Left renal cortex interstitium (tissue), 4 donors: ENCODE measurements at places on chromosomes 5 and 9. TPM values are rescaled to one million over a fixed set of nuclear protein-coding genes. Genes with fewer than 3 reads are reported as not detected.

GRCh38 chr5:137405393-137405792 lies 93.7 kb downstream of the SPOCK1 start:
- no peak for DNase-seq

GRCh38 chr5:124641154-124641792 lies 105.2 kb downstream of the ZNF608 start:
- no peak for DNase-seq

DNA sequence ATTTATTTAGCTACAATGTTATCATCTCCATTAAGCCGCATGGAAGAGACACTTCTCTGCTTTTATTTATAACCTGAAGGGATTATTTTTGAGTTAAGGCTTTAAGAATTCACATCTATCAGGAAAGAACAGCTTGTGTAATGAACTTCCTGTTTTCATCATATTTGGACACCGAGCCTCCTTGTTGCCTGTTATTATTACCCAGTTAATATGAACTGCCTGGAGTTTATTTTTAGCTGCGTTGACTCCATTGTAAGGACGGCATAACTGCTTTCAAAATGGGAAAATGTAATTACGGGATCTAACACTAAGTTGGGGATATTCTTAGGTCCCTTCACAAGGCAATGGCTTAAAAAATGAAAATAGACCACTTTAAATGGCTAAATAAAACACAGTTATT lies 89.0 kb upstream of the NR4A3 start:
- DNase-seq: no peak

DNA sequence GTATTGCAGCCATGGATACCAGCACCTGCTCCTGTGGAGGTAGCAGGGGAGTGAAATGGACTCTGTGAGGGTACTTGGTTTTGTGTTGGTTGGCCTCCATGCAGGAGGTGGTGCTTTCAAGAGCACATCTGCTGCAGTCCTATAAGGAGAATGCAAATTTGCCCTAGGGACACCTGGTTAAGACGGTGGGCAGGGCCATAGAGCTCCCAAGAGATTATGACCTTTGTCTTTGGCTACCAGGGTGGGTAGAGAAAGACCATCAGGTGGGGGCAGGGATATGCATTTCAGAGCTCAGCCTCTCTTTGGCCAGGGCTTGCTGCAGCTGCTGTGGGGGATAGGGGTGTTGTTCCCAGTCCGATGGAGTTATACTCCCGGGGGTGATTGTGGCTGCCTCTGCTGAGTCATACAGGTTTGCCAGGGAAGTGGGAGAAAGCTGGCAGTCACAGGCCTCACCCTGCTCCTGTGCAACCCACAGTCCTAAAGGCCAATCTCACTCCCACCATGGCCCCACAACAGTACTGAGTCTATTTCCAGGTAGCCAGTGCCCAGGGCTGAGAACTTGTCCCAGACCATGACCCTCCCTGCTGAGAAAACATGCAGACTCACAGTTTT lies 14.0 kb upstream of the PDLIM4 start:
- no peak for DNase-seq

GRCh38 chr5:76383126-76383832 lies 19.8 kb upstream of the IQGAP2 start:
- no peak for DNase-seq

DNA sequence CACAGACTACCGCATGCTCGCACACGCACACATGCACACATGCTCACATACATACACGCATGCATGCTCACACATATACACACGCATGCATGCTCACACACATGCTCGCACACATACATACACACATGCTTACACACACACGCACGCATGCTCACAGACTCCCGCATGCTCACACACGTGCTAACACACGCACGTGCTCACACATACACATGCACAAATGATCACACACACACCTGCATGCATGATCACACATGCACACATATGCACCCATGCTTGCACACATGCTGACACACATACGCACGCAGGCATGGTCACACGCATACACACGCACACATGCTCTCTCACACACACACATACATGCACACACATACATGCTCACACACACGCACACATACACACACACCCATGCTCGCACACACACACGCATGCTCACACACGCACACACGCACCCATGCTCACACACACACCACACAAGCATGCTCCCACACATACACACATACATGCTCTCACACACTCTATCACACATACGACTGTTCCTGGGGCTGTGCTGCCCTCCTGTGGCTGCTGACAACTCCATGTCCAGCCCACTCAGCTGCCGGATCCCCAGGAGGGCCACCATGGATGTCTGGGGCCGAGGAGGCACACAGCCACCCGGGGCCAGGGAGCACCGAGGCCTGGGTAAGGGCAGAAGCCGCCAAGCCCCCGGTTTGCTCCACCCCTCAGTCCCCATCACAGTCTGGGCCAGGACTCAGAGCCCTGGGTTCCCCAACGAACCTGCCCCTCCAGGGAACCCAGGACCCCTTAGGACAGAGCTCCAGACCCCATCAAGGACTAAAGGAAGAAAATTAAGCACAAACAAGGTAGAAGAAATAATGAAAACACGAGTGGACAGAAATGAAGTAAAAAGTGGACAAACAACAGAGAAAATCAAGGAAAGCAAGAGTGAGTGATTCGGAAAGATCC lies 31.4 kb upstream of the EGFL7 start:
- no peak for DNase-seq

DNA sequence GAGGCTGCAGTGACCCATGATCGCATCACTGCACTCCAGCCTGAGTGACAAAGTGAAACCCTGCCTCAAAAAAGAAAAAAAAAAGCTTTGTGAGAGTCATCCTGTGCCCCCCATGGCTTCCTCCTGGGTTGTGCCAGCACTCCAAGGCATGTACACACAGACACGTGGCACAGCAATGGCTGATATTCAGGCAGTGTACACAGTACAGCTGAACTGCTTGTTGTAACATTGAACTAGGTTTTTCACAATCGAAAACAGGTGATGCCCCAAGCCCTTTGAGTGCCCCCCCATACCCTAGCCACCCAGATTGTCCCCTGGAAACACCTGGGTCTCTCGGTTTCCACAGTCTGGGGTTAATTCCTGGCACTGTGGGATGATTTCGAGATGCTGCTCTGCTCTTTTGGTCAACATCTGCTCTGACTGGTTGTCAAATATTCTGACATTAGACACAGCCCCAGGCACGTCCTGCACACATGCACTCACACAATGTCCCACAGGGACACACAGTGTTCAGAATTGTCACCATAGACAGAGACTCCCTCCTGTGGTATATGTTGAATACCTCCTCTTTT lies 9.2 kb downstream of the SPINK4 start:
- no peak for DNase-seq

DNA sequence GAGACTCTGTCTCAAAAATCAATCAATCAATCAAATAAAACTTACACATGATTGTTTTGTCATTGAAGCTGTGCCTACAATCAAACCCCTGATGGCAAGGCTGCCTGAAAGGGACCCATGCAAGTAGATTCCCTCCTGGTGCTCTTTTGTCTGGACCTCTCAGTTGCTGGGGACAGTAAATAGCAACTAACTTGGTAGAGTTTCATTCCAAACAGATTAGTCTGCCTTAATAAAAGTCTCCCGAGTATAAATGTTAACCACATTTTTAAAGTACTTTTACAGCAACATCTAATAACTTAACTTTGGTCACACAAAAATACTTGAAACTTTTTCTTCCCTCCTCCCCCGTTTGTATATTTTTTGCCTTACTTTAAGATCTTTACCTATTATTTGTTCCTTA lies 105.5 kb downstream of the FEM1C start:
- DNase-seq: no peak

- no peak for DNase-seq
Observed at GRCh38 chr9:88418715-88419540, 30.7 kb downstream of the SPIN1 start.

DNA sequence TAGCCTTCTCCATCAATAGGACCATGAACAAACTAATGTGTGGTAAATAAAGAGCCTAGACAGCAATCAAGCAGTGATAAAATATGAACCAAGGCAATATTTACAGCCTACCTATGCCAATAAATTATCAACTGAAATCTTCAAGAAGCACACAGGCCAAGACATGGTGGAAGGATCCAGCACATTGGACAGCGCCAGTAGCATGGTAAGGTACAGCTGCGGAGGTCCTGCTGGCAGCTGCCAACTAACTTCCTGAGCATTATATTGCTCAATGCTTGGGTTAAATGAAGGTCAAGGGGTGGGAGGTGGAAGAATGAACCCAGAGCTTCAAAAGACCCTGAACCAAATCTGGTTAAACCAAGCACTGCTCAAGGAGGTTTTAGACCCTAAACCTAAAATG lies 16.5 kb upstream of the SPDL1 start:
- DNase-seq: no peak

DNA sequence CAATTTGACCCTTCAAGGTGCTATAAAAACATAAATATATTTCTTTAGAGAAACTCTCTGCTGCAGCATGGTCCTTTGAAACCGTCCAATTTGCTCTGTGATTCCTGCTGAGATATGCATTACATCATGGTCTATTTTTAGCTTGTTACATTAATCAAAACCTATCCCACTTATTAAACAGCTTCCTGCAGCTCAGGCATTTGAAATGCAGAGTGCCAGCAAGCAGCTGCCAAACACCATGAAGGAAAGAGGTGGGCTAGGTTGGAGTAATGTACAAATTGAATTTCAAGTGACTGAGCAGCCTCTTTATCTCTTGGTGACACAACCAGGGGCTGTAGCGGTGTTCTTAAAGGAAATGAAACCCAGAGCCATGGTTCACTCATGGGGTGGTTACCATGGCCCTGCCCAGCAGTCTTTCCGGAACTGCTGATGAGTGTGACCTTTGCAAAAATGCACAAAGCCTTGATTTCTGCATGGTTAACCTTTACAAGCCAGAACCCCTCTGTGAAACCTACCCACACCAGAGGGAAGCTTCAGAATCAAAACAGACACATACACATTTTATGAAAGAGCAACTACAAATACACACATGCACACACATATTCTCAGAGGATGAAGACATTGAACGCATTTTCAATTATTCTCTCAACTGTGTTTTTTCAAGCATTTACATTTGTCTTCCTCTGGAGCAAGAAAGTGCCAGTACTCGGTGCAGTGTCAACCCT lies 155.8 kb upstream of the ZNF608 start:
- no peak for DNase-seq

- no peak for DNase-seq
Observed at GRCh38 chr5:169646856-169647255, 9.8 kb downstream of the DOCK2 start.

DNA sequence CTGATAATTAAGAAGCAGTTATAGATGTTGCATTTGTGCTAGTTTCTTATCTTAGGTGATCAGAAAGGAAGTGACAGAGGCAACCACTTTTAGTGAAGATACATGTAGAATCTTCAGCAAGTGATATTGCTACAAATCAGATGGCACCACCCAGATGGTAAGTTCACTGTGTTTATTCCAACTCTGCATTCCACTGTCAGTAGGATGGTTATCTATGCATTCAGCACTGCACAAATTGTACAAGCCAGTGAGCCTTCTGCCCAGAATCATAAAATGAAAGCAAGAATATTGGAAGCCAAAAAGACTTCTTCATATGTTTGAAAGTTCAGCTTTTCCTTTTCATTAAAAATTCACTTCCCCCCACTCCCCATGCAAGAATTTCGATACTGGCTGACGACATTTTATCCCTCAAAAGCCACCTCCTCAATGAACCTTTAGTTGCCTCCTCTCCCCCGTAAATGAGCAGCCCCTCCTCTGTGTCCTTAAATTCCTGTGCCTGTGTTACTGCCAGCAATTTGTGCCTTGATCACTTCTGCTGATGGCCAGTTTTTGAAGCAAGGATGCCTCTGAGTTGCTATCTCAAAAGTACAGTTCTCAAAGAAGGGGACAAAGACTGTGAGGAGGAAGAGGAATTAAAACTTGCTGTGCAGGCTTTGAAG lies 91.6 kb downstream of the ZSWIM6 start:
- no peak for DNase-seq

DNA sequence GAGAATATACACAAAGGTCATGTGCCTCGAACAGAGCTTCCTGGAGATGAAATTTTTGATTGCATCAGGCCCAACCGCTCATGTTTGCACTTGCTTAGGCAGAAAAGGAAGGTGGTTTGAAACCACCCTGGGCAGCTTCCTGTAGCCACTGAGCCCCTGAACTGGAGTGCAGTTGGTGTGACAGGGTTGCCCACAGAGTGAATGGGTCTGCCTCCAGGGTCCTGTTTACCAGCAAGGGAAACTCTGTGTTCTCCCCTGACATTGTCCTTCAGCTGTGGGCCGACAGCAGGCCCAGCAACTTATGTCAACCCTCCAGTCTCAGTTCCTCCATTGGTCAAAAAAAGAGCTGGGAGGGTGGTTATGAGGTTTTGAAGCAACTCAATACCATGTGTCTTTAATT lies 289.6 kb downstream of the KIF4B start:
- no peak for DNase-seq

- DNase-seq: no peak
Observed at GRCh38 chr5:110634475-110634874, 92.0 kb downstream of the TMEM232 start.

DNA sequence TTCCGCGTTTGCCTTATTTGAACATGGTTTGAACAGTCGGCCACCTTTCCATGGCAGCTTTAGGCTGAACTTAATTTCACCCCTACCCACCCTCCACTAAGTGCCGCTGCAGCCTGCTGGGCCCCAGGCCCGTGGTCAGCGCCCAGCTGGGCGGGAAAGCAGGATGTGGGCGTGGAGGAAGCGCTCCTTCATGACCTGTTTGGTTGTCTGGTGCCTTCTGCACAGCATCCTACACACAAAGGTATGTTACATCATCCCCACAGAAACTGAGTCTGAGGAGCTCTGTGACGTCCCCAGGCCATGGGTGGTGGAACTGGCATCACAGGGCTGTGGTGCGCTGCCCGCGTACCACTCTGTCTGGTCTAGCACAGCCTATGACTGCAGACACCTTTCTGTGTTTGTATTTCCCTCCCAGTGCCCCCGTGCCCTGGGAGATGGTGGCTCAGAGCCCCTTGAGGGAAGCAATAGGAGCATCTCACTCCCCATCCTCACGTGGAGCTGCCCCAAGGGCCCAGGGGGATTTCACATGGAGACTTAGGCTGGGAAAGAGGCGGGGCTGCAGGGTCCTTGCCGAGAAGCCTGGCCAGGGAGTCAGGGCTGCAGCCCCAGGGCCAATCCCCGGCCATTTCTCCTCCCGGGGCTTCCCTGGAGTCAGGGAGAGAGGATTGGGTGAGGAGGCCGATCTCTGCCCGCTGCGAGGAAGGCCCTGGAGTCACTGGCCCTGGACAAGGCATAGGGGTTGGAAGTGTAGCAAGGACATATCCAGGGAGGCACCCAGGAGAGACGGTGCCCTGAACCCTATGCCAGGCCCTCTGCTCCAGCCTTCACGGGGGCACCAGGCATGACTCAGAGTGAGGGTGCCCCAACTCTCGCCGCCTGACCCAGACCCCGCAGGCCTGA lies 37.5 kb upstream of the SUSD3 start:
- DNase-seq: no peak

Gene THBS4
- 13.9 TPM for polyA plus RNA-seq

Gene FGF10
- 8.9 TPM for polyA plus RNA-seq

Gene IL17B
- polyA plus RNA-seq: 2.2 TPM

Gene PALM2AKAP2
- polyA plus RNA-seq: 9.5 TPM

Gene LCN2
- polyA plus RNA-seq: 1.8 TPM

Gene LECT2
- 4.0 TPM for polyA plus RNA-seq

Gene IFNB1
- not detected for polyA plus RNA-seq

Gene NDST1
- polyA plus RNA-seq: 53.4 TPM

Gene NMUR2
- polyA plus RNA-seq: 0.08 TPM

Gene MCC
- 27.6 TPM for polyA plus RNA-seq
